ENCODE measurements at places on chromosomes 5 and 9.

DNA sequence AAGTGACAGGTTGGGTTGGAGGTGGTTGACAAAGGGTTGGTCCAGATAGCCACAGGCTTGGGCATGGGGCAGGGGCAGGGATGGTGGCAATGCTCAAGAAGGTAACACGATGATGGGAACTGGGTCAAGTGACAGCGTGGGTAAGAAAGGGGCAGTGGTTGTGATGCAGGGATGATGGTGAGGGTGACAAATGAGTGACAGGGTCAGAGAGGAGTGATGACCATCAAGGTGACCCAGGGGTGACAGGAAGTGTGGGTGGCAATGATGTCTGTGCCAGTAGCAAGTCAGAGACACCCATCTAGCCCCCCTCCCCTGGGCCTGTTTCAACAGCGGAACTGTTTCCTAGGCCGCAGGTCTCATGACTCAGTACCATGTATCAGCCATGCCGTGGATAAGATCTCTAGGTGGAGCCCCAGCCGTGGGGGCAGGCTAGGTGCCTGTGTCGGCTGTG, 20.5 kb downstream of the AQP3 start:
- DNase-seq, result peak; percentile 73

DNA sequence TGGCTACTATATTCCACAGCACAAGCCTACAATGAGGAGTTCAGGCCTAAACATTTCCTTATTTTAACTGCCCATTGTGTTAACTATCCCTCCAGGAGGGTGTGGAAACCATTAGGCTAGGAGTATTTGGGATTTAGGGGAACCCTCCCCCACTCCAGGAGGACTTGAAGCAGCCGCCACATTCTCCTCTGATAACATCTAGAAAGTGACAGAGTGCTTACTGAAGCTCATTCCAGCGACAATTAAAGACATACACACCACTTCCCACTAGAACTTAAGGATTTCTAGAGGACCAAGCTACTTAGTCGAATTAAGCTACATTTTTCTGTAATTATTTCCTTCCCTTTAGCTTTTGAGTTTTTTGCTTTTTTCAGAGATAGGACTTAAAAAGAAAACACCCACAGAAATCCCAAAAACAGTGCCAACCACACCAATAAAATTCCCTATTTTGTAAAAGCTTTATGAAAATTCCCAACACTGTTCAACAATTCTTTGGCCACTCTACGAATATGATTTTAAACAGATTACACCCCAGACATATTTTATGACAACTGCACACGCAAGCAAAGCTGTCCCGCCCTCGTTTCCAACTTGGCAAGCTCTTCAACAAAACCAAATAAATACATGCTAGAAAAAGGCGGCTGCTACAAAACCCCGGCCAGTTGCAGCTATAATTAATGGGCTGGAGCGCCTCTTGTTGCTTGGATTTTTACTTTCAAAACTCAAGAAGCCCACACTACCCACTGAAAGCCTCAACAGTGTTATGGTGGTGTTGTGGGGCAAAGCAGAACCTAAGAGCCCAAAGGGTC, 4.5 kb downstream of the ROR2 start:
- no peak for DNase-seq

GRCh38 chr5:97854871-97855762, 672.1 kb upstream of the RIOK2 start:
- DNase-seq, result no peak

DNA sequence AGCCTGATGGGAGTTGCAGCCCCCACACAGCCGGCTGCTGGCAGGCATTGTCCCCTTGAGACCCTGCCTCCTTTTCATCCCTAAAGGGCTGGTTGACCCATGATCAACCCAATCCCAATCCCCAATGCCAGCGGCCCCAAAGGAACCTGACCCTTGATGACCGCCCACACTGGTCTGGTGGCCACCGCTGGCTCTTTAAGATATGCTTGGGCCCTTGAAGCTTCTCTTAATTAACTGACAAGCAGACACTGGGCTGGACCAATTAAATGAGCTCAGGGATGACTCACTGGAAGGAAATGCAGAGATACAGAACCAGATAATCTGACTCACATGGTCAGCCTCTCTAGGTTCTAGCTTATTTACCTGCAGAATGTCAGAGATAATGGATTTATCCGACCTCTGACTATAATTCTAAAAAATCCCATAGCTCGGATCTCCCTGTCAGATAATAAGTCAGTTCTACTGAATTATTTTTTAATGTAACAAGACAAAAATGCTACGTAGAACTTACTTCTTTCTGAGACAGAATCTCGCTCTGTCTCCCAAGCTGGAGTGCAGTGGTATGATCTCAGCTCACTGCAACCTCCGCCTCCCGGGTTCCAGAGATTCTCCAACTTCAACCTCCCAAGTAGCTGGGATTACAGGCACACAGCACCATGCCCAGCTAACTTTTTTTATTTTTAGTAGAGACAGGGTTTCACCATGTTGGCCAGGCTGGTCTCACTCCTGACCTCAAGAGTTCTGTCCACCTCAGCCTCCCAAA, 11.1 kb upstream of the MLANA start:
- DNase-seq, result peak; percentile 82

DNA sequence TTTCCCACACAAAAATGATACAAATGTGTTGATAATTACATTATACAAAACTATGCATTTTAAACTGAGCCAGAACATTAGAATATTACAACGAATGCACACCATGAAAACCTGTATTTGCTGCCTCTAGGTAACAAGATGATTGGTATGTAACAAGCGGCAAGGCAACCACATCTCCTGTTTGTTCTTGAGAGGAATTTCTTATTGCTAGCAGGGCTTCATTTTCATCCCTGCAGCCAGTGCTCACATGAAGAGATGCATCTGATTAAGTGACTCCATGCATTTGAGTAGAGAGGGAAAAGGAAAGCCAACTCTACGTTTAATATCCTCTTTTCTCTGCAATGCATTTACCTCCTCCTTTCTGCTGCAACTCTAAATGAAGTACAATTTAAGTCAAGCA, 36.6 kb downstream of the FRMD3 start:
- DNase-seq, result no peak

All from PC-3 (cell line).